ENCODE measurements at places on chromosomes 12 and 14.

GRCh38 chr14:79443602-79444001 lies 767.7 kb downstream of the DIO2 start:
- no peak for ATAC-seq

DNA sequence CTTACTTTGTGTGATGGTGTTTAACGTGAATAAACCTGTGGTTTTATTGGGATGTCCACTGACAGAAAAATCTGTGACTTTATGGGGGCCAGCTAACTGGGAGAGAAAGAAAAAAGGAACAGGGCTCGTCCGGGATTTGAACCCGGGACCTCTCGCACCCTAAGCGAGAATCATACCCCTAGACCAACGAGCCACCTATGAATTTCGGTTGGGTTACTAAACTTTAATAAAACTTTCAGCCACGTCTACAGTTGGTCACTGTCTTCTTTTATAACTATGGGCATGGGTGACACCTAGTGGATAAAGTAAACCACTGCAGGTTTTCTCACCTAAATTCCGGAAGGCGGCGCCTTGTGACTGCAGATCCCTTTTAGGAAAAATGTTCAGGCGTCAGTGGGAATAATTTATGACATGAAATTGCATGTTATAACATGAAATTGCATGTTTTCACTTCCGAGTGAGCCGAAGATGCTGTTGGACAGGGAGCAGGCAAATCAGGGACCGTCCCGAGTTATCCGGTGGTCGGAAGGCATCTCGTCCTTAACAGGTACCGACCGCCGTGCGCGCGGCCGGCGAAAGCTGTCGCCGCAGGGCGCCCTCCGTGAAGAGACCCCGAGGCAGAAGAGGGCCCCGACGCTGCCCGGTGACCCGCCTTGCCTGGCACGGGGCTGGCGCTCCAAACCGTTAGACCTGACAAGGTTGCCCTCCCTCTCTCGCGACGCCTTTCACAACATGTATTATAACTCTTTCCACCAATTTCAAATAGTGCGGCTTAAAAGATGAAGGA lies 18.2 kb upstream of the RNASE12 start:
- ATAC-seq, result peak; percentile 16

GRCh38 chr14:65074449-65075150 lies 27.7 kb downstream of the MAX start:
- ATAC-seq, result no peak

DNA sequence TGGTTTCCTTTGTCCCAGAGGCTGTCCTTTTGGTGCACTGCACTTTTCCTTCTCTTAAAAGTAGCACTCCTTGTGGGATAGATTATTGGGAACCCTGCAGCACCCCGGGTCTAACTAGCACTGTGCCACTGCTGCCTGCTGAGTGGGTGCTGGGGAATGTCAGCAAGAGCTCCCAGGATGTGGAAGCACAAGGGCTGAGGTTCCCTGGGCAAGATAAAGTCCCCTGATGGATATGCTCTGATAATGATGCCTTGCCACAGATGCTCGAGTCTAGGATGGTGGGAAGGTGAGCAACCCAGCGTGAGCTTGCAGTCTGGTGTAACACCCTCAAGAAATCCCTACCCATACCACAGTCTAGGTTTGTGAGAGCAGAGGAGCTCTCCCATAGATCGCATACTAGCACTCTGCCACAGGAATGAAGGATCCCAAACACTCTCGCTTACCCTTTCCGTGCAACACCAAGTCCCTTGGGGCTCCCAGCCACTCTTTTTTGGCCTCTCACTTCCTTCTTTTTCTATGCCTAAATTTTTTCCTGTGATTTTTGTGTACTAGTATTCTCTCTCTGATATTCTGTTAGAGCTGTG lies 32.6 kb downstream of the USP15 start:
- peak; percentile 16 for ATAC-seq

- ATAC-seq, result no peak
Measured at GRCh38 chr12:127169321-127170181, 1097.4 kb upstream of the TMEM132C start.

- ATAC-seq, result no peak
Measured at GRCh38 chr14:32233260-32233659, 30.2 kb upstream of the RNU6-8 start.

DNA sequence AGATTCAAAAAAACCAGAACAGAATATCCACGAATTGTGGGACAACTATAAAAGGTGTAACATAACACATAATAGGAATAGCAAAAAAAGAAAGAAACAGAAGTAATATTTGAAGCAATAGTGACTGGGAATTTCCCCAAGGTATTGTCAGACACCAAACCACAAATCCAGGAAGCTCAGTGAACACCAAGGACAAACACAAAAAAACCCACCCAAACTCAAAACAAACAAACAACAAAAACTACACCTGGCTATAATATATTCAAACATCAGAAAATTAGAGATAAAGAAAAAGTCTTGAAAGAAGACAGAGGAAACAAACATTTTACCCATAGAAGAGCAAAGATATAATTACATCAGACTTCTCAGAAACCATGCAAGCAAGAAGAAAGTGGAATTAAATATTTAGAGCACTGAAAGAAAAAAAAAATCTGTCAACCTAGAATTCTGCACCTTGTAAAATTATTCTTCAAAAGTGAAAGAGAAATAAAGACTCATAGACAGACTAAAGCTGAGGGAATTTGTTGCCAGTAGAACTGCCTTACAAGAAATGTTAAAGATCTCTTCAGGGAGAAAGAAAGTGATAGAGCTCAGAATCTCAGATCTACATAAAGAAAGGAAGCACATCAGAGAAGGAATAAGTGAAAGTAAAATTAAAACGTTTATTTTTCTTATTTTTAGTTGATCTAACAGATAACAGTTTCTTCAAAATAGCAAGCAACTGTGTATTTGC lies 12.1 kb upstream of the HMGA2 start:
- ATAC-seq, result peak; percentile 41

- ATAC-seq, result no peak
Measured at GRCh38 chr14:79670811-79671210, 540.5 kb downstream of the DIO2 start.
